ENCODE measurements at places on chromosomes 7 and 10. TPM values are rescaled to one million over a fixed set of nuclear protein-coding genes. Genes with fewer than 3 reads are reported as not detected.

DNA sequence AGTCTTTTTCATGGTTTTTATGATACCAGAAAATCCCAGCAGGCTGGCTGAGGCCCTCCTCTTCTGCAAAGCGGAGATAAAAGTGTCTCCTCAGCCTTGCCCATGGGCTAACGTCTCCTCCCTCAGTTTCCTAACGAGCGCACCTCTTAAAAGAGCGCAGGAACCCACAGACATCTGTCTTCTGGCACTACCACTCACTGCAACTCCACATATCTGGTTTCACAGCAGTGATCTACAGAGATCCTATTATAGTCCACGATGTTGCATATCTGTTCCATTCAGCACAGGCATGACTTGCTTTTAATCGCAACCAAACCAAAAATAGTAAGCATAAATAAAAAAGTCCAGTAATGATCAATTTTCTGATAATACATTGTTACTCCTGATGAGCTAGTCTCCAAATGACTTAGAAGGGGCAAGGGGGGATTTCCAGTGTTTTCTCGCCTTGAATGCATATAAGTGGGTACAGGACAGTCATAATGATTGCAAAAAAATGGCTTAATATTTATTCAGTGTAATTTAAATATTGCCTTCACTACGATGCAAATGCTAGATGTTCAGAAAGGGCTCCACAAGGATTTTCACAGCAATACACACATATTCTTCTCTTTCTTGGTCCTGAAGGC, 20.9 kb downstream of the ANKRD22 start:
- H3K4me3 ChIP-seq: no peak overlapping the region
- DNase-seq: no peak
- no peaks in the 10 kb centered on the region for H3K36me3 ChIP-seq
- H3K27me3 ChIP-seq: no peaks in the 10 kb centered on the region
- peaks cover 5% of the 10 kb centered on the region for H3K4me1 ChIP-seq

DNA sequence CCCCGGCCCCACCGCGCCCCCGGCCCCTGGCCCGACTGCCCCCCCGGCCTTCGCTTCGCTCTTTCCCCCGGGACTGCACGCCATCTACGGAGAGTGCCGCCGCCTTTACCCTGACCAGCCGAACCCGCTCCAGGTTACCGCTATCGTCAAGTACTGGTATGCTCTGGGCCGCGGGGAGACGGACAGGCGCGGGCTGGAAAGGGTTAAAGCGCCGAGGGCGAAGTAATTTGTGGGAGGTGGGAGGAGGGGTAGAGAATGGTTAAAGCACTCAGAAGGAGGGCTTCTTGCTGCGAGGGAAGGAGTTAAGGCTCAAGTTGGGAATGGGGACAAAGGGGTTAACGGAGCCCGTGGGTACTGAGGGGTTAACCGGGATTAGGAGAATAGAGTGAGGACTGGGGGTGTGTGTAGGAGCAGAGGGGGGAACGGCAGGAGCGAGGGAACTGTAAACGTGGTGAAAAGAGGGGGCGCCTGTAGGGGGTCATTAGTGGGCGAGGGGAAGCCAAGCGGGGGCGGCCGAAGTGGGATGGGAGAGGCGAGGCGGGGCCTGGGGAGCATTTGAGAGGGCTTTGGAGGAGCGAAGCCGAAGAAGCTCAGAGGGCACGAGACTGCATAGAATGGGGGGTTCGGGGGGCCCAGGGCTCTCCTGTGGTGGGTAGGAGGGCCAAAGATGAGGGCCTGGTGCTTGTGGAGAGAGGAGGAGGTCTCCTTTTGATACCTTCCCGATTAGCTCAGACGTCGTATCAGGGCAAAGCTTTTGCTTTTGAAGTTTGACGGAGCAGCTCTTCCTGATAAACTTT, 605 bp downstream of the SUFU start:
- peak overlapping the region; percentile 94 for H3K27ac ChIP-seq
- no peaks in the 10 kb centered on the region for H3K36me3 ChIP-seq
- H3K4me3 ChIP-seq: peak overlapping the region; percentile 92
- H3K27me3 ChIP-seq: no peaks in the 10 kb centered on the region
- peaks cover 33% of the 10 kb centered on the region for H3K4me1 ChIP-seq

DNA sequence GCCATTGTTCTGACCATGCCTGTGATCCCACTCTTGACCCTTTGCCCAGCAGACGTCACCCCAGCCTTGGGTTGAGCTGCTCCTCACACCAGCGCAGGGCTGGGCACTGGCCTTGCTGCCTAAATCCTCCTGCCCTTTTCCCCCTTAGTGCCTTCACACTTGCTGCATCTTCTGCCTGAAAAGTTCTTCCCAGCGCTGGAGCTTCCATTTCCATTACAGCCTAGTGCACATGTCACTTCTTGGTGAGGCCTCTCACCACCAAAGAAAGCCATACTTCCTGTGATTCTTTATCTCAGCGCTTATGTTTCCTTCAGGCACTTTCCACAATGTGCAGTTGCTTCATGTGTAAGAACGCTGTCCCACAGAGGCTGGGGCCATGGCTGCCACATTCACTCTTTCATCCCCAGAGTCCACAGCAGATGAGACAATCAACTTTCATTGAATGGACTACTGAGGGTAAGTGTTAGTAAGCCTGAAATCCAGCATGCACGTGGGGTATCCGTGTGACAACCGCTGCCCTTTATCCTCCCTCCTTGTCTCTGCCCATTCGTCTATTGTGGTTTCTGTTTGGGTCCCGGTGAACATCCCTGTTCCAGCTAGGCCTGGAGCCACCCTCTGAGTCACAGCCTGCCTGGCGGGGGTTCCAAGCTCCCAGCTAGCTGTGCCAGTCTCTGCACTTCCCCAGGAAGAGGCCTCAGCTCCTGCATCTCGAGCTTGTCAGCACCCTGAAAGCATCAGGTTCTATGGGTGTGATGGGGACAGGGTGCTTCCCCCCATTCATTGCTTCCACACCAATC, 37.3 kb downstream of the ADRA2A start:
- no peaks in the 10 kb centered on the region for H3K36me3 ChIP-seq
- H3K4me1 ChIP-seq: no peaks in the 10 kb centered on the region
- H3K27ac ChIP-seq: no peak overlapping the region
- DNase-seq: no peak

- DNase-seq: no peak
- H3K4me3 ChIP-seq: no peak overlapping the region
- no peak overlapping the region for H3K27ac ChIP-seq
- H3K4me1 ChIP-seq: no peaks in the 10 kb centered on the region
- peaks cover 6% of the 10 kb centered on the region for H3K27me3 ChIP-seq
These were observed 39.0 kb downstream of the AP5Z1 start for GRCh38 chr7:4814433-4814832.

The GAD2 gene
- not detected for total RNA-seq

The PTPRN2 gene
- 31.1 TPM for total RNA-seq

DNA sequence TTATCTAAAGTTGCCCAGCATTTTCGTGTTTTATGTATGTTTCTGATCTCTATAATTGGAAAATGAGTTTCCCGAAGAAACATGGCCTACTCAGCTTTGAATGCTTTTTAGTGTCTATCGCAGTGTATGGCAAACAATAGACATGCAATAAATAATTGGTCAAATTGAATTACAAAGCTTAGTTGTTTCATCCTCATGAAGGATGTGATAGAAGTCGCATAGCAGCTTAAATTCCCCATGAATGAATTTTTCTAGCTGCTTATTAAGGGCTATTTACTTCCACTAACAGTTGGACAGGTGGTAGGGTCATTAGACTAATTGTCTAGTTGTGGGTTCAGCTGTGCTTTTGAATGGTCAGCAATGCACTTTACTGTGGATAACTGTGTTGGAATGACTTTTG, 467.3 kb upstream of the MBL2 start:
- DNase-seq: no peak
- no peak overlapping the region for H3K4me3 ChIP-seq
- H3K4me1 ChIP-seq: no peaks in the 10 kb centered on the region
- H3K36me3 ChIP-seq: no peaks in the 10 kb centered on the region
- no peaks in the 10 kb centered on the region for H3K27me3 ChIP-seq

The MYOF gene
- total RNA-seq: 46.8 TPM

- H3K27ac ChIP-seq: peak overlapping the region; percentile 95
- H3K4me3 ChIP-seq: peak overlapping the region; percentile 77
- H3K4me1 ChIP-seq: peaks cover 54% of the 10 kb centered on the region
- no peaks in the 10 kb centered on the region for H3K27me3 ChIP-seq
These were observed 515 bp upstream of the SLC4A2 start for GRCh38 chr7:151058781-151059366.

The GNGT1 gene
- total RNA-seq: not detected

The GALNT17 gene
- 6.4 TPM for total RNA-seq

The FGF8 gene
- not detected for total RNA-seq

DNA sequence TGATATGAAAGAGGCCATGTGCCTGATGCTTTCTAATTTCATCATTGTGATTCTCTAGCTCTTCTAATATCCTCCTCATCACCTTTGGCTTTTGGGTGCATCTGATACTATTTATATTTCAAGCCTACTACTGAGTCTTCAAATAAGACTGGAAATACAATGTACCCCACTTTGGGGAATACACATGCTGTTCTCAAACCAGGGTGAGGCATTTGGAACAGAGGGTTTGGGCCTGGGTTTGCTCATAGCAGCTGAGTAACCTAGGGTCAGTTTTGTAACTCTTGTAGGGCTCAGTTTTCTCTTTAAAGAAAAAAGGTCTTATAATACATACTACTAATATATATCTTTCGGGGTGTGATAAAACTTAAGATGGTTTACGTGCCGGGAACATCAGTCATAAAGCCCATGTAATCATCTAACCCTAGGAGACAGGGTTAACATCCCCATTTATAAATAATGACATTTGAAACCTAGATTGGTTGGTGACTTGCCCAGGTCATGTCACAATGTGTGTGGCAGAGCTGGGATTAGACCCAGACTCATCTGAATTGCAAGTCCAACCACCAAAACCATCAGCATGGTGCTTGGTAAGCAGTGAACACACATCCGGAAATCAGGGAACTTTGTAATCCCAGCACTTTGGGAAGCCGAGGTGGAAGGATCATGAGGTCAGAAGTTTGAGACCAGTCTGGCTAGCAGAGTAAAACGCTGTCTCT, 23.0 kb downstream of the AKR1B15 start:
- no peak overlapping the region for H3K4me3 ChIP-seq
- H3K4me1 ChIP-seq: no peaks in the 10 kb centered on the region
- H3K27ac ChIP-seq: no peak overlapping the region
- DNase-seq: no peak
- no peaks in the 10 kb centered on the region for H3K36me3 ChIP-seq

The CYP3A5 gene
- 392 TPM for total RNA-seq

The LRRN3 gene
- 0.27 TPM for total RNA-seq

GRCh38 chr10:62034096-62034640, 132.7 kb downstream of the ARID5B start:
- peaks cover 48% of the 10 kb centered on the region for H3K4me1 ChIP-seq
- no peaks in the 10 kb centered on the region for H3K36me3 ChIP-seq
- no peak overlapping the region for H3K4me3 ChIP-seq
- no peak overlapping the region for H3K27ac ChIP-seq

GRCh38 chr10:20677340-20677739, 219.8 kb downstream of the NEBL start:
- H3K4me1 ChIP-seq: peaks cover 20% of the 10 kb centered on the region
- H3K36me3 ChIP-seq: no peaks in the 10 kb centered on the region
- peak; percentile 57 for DNase-seq
- H3K27me3 ChIP-seq: no peaks in the 10 kb centered on the region
- peak overlapping the region; percentile 15 for H3K27ac ChIP-seq
- no peak overlapping the region for H3K4me3 ChIP-seq

DNA sequence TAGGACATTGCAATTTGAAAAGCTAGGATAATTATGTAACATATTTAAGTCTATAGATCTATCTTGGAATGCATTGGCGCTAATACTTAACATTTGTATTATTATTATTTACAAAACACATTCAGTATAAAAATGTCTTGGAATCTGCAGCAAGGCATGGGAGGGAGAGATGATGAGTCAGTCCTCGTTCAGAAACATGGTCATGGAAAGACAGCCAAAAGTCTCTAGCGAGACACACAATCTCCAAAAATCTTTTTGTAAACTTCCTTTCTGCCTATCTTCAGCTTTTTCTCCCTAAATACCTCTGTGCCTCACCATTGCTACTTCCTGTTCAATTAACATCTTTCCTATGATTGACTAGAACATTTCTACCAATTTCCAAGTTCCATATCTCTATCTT, 188.4 kb upstream of the CACNA2D1 start:
- H3K27me3 ChIP-seq: no peaks in the 10 kb centered on the region
- H3K36me3 ChIP-seq: no peaks in the 10 kb centered on the region
- no peak overlapping the region for H3K27ac ChIP-seq
- no peaks in the 10 kb centered on the region for H3K4me1 ChIP-seq
- no peak overlapping the region for H3K4me3 ChIP-seq
- no peak for DNase-seq

GRCh38 chr10:8586504-8586903, 532.0 kb downstream of the GATA3 start:
- H3K4me1 ChIP-seq: no peaks in the 10 kb centered on the region
- H3K36me3 ChIP-seq: no peaks in the 10 kb centered on the region
- no peak overlapping the region for H3K27ac ChIP-seq
- H3K4me3 ChIP-seq: no peak overlapping the region
- no peaks in the 10 kb centered on the region for H3K27me3 ChIP-seq

The MYPN gene
- 0.79 TPM for total RNA-seq

GRCh38 chr7:155852426-155853301, 40.4 kb upstream of the SHH start:
- H3K27me3 ChIP-seq: no peaks in the 10 kb centered on the region
- H3K4me3 ChIP-seq: no peak overlapping the region
- DNase-seq: no peak
- no peaks in the 10 kb centered on the region for H3K36me3 ChIP-seq

The DNAJC2 gene
- total RNA-seq: 30.4 TPM

DNA sequence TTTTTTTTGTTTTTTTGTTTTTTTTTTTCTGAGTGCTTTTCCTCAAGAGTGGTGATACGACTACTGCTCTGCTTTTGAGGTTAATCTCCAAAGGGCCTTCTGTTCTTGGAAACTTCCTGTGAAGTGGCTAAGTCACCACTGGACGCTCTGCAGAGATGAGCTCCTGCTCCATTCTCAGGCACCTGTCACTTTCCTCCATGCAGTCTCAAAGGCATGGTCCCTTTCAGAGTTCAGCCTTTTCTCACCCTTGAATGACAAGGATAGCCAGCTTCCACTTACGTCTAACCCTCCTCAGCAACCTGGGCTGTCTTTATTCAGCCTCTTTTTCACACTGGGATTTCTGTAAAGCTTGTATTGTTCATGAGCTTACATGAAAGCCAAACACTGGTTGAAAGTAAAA, 65.8 kb downstream of the BMPER start:
- no peaks in the 10 kb centered on the region for H3K4me1 ChIP-seq
- H3K27me3 ChIP-seq: no peaks in the 10 kb centered on the region
- H3K36me3 ChIP-seq: no peaks in the 10 kb centered on the region

The TEX47 gene
- total RNA-seq: not detected

DNA sequence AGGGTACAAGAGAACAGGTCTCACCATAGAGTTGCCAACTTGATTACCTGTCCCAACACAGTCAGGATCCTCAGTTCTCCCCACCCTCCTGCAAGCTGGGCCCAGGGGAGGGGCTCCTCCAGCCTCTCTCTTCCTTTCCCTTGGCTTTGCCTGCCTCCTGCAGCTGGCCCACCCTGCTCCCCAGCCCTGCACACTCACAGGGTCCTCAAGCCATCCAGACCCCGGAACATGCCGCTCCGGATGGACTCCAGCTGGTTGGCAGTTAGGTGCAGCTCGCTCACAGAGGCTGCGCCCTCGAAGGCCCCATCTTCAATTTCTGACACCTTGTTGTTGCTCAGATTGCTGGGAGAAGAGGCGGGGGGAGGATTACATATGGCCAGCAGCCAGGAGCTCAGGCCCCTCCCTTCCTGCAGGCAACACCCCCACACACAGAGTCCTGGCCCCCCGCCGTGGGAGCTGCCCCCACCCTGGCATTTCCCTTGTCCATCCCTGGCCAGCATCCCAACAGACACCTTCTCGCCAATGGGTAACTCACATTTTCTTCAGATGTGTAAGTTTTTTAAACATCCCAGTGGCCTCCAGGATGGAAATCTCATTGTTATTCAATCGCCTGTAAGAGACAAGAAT, 139.2 kb downstream of the SLIT1 start:
- no peaks in the 10 kb centered on the region for H3K4me1 ChIP-seq
- H3K36me3 ChIP-seq: no peaks in the 10 kb centered on the region
- H3K27ac ChIP-seq: no peak overlapping the region
- H3K27me3 ChIP-seq: peaks cover 3% of the 10 kb centered on the region
